ENCODE measurements at places on chromosomes 7 and 10. TPM values are rescaled to one million over a fixed set of nuclear protein-coding genes. Genes with fewer than 3 reads are reported as not detected.
A peak's percentile ranks its signal among the peaks of the same experiment; 100 is the strongest.

Gene LZTS2
- 64.4 TPM for total RNA-seq

DNA sequence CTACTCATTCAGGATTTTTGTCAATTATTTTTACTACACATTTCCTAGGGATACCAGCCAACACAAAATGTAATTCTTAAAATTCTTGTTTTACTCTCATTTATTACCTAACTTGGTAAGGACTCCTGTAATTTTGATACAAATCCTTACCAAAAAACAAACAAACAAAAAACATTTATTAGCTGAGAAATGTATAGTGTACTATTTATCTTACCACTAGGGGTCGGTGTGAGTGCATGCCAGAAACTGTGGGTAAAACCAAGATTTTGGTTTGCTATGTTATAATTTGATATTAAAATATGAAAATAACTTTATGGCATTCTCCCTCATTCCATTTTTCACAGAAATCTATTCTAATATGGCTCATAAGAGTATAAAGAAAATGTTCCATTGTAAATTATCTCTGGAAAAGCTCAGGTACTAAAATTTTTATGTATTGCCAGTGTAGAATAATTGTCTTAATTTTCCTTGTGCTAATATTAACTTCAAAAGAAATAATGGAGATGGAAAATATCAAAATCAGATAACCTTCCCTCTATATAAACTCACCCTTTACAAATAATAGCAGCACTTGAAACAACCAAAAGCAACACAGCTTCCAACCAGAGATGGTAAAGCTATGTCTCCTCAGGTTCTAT lies 290.8 kb upstream of the PCDH15 start:
- DNase-seq, result no peak

DNA sequence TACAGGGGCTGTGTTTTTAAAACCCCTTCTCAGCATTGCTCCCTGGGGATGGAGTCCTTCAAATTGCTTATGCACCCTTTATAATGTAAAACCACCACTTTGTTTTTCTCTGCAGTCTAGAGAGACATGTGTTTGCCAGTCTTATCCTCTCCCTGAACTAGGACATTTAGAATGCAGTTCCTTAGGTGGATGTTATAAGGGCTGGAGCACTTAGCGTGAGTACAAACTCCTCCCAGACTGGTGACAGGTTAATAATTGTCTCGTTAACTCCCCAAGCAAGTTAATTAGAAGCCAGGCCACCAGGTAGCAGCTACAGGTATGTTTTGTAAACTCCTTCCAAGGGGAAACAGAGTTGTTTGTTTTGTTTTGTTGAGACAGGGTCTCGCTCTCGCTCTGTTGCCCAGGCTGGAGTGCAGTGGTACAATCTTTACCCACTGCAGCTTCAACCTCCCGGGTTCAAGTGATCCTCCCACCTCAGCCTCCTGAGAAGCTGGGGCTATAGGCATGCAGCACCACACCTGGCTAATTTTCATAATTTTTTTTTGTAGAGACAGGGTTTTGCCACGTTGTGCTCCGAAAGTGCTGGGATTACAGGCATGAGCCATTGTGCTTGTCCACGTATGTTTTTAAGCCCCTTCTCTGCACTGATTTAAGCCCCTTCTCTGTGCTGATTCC lies 100.2 kb downstream of the FAM107B start:
- DNase-seq, result no peak

Gene DTX2
- 8.0 TPM for total RNA-seq

DNA sequence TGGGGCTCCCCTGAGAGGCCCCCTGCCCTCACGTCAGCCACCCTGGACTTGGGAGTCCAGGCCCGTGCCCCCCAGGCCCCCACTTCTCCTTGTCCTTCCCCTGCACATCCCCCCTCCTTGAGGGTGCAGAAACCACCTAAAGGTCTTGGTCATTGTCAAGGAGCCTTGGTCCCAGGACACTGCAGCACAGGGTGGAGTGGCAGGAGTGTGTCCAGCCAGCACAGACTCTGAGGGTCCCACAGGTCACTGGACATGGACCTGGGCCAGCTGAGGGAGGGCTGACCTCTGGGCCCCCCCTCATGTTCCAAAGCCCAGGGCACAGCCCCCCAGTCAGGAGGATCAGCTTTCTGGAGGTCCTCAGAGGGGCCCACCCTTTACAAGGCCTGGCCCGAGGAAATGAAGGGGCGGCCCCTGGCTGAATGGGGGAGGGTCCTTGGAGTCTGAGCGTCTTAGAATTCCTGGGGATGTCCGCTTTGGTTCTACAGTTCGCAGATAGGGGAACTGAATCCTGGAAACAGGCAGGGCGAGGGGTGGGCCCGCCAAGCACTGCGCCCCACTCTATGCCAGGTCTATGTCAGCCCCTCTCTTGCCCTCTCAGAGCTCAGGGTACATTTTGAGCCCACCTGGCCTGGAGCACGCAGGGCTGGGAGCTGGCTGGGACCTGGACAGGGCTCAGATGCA lies 54.0 kb downstream of the PWWP2B start:
- no peak for DNase-seq

- DNase-seq, result peak; percentile 54
Observed at GRCh38 chr10:121956111-121957061, 18.6 kb downstream of the NSMCE4A start.
